ENCODE measurements at places on chromosomes 3 and 15.

GRCh38 chr3:70272798-70273197 lies 39.6 kb downstream of the MDFIC2 start:
- DNase-seq, result no peak

- DNase-seq, result no peak
Observed at GRCh38 chr3:130835483-130835882, 58.4 kb upstream of the ATP2C1 start.

- DNase-seq, result peak; percentile 24
Observed at GRCh38 chr15:69491038-69491505, 38.5 kb downstream of the RPLP1 start.

DNA sequence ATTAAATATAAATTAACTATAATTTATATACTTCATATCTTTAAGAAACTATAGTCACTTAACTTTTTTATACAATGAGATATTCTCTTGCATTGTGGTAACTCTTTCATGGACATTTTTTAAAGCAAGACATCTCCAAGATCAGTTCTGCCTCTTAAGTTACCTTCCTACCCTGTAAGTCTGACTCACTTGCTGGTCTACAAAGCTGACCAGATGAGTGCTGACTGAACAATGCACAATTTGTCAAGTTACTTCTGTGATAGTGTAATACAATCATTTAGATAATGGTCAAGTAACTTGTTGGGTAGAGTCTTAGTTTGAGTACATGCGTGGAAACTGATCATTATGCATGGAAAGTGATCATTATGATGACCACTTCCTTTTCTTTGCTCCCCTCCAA lies 145.9 kb downstream of the MEIS2 start:
- no peak for DNase-seq

DNA sequence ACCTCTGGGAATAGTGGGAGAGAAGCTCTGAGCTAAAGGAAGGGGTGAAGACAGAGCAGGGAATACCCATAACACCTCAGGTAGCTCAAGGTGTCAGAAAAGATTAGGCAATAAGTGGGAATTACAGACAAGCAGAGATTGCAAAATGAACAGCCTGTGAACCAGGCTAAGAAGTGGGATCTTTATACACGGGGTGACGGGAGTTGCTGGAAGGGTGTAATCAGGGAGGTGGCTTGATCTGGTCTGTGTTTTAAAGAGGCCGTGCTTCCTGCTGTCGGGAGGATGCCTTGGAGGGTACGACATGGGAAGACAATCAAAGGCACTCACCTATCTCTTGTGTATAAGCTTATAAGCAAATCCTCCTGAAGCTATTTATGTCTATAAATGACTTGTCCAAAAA lies 216.3 kb downstream of the CLSTN2 start:
- no peak for DNase-seq

DNA sequence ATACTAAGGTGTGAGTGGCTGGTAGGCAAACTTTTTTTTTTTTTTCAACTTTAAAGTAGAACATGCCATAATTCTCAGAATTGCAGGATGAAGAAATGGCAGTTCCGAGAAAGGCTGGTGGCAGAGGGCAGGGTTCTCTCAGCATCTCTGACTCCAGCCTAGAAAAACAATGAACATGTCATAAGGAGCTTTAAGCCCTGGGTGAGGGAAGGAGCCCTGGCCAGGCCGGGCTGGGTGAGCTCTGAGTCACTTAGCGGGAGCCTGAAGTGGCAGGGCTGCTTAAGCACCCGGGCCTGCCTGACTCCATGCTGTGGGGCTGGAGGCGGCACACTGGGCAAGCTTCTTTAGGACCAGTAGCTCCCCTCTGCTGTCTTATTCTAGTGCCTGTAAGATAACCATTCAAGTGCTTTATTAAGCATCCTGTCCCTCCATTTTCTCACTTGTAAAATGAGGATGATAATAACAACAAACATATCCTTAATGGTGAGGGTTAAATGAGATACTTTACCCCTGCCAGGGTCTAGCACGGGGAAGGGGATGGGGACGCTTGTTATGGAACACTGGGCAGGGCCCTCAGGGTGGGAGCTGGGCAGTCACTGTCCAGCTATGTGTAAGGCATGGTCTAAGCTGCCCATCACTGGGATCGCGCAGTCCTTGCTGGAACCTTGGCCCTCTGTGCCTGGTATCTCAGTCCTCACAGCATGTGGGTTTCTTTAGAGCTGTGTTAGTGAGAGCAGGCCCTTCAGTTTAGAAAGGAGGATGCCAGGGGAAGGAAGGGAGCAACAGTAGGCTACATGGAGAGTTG lies 18.4 kb downstream of the SMAD6 start:
- no peak for DNase-seq

- DNase-seq, result peak; percentile 44
Observed at GRCh38 chr3:179181993-179182551, 33.9 kb downstream of the PIK3CA start.

- no peak for DNase-seq
Observed at GRCh38 chr3:98730886-98731537, 32.1 kb upstream of the ST3GAL6 start.

GRCh38 chr3:65037861-65038260 lies 350.1 kb upstream of the ADAMTS9 start:
- no peak for DNase-seq

GRCh38 chr15:61831505-61831921 lies 228.7 kb downstream of the VPS13C start:
- DNase-seq, result no peak

DNA sequence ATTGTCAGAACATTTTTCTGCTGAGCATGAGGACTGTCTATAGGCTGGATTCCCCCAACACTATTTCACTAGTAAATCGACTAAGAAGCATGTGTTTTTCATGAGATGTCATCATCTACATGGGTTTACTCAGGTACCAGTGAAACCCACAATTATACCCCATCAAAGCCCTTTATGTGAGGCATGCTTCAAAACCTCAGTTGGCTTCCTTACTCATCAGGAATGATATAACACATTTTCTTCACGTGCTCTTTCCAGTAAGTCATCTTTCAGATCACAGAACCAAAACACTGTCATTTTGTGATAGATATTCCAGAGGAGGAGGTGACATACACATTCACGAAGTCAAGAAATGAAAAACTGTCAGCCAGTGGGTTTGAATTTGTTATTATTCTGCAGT lies 116.5 kb downstream of the ANO10 start:
- DNase-seq, result no peak

DNA sequence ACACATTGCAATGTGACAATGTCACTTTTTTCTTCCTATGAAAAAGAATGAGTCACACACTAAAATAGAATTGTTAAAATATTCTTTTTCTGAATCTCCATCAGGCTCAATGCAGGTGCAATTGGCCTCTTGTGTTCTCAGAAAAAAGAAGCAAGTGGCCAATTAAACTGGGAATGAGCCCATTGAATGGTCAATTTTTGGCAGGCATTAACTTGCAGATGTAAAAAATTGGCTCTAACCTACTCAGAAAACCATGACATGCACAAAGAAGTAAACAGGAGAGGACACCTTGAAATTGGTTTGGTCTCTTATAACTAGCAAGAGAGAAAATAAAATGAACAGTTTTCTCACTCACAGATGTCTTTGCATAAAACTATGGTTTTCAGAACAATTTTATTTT lies 820.8 kb downstream of the TBL1XR1 start:
- DNase-seq, result no peak

DNA sequence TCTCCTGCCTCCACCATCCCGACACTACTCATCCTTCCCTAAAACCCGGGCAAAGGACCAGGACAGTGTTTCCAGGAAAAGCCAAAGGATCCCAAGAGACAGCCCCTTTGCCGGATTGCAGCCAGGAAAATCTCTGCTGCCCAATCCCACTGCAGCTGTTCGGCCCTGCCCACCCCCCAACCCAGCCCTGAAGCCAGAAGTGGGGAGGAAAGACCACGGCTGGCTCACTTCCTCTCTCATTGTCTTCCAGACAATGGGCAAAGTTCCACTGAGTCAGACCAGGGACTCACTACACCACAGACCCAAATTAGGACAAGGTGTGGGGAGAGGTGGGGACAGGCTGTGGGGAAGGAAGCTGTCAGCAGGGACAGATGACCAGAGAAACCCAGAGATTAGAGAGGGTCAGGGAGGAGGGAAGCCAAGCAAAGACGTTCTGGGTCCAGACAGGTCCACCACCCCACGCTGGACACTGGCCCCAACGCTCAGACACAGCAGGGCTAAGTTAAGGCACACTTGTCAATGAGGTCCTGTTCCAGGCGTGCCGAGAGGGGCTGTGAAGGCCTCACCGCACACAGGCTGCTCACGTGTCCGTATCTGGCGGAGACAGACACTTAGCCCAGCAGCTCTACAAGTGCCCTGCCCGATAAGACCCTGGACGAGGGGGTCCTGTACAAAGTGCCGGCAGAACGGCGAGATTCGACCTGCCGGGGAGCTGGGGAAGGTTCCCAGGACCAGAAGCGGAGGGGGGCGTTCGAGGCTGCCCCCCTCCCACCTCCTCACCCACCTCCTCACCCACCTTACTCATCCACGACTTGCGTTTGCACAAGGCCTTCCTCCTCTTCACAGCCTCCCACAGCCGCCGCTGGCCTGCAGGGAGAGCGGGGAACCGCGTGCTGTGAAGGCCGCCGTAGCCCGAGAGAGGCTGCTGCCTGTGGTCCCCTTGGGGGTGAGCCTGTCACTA lies 21.9 kb downstream of the TNK2 start:
- DNase-seq, result no peak

DNA sequence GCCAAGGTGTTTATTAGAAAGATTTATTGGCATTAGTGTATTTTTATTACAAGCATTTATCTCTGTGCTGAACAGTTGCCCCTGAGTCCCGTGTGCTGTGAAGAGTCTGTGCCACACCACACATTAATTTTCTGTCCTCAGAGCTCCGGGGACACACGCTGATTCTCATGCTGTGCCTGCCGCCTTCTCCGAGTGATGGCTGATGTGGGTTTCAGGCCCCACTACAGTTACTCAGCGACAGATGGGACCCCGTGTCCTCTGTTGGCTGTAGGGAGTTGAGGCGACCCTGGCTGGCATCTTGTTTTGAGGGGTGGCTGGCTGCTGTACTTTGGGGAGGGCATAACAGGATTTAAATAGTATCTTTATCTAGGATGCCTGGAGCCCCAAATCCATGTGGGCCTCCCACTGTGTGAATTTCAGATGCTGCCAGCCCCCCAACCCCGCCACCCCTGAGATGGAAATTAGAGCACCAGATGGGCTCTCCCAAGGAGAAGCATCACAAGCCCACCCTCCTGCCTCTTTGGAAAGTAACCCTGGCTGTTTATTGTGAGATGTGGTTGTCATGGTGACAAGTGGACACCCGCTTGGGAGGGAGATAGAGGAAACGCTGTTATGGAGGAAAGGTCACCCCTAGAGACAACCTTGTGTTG lies 185.6 kb downstream of the APBA2 start:
- no peak for DNase-seq

DNA sequence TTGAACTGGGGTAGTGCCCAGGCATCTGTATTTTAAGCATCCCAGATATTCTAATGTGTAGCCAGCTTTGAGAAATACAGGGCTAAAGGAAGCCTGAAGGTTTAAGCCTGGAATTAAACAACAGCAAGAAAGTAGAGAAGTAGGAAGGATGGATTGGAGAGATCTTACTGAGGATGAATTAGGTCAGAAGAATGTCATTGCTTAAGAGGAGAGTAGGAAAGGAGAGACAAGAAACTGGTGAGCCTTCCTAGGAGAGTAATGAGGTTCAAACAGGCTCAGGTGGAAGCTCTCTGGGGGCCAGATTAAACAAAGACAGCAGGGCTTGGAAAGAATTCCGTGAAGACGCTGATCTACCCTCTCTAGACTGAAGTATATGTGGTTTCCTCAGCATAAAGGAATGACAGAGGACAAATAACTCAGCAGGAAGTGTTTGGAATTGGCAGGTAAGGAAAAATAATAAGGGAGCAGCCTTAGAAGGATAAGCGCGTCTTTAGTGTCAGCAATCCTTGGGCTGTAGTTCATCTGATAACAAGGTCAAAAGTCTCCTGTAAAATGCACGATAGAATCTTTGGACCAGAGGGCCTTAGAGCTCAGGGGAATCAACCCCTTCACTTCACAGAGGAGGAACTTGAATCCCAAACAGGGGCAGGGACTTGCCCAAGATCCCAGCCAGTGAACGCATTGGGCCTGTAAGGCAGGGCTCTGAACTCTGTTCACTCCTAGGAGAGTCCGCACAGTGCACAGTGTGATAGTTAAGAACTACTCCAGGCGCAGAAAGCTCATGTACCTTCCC lies 90.9 kb downstream of the TP63 start:
- no peak for DNase-seq

DNA sequence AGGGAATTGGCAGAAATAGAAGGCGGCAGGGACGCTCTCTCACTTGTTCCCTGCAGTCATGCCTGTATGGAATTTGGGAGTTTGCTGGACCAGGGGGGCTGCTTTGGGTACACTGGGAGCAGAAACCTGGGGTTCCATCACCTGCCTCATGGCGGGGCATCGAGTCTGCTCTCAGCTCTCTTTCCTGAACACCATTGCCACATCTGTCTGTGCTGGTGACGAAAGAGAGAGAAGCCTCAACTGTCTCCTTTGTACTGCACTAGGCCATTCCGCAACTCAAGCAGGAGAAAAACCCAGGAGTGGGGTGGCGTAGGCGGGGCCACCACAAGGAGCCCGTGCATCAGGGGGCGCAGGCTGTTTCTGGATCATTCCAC lies 14.0 kb downstream of the TMEM158 start:
- peak; percentile 52 for DNase-seq

DNA sequence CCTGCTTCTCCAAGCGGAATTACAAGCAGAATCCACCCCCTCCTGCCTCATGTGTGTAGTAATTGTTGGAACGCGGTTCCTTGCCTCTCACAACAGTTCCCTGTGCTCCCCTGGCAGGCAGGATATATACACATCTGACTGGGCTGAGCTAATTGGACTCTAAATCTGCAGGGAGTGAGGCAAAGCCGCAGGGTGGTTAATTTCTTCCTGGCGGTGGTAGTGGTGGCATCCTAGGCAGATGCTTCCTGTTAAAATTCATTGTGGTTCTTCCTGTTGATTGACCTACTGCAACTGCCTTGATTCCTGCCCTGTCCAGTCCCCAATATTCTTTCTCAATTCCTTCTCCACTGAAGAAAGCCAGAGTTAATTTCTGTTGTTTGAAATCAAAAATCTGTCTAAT lies 202.9 kb upstream of the PROK2 start:
- DNase-seq, result no peak

DNA sequence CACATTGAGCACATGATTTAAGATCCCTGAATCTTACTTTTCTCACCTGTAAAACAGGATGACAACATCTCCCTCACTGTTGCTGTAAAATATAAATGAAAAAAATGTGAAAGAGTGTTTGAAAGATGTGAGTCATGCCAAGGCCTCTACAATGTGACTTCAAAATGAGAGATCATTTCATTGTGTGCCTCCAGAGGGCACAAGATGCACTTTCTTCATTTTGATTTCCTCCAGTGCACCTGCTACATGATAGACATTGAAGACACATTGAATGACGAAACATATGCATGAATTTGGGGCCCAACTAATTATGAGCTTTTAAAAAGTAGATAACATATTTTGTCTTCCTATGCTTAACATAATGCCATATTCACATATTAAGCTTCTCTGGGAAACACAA lies 170.3 kb downstream of the MOBP start:
- no peak for DNase-seq

- DNase-seq, result no peak
Observed at GRCh38 chr3:152769523-152769922, 65.4 kb upstream of the P2RY1 start.

DNA sequence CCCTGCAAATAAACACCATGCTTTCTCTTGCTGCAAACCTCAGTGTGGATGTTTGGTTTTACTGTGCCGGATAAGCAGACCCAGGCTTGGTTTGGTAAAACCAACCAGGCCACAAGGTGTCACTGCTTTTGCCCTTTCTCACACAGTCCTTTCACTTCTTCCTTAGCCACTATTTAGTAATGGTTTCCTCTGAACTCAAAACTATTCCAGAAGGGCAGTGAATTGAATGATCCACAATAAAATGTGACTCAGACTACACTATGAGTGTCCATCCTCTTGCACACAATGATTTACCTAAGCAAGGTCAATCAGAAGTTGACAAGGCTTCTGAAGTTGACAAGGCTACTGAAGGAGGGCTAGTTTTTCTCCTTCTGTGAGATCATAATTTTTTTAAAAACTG lies 552.4 kb upstream of the CCDC54 start:
- DNase-seq, result peak; percentile 71
